Nucleus accumbens (tissue), 56 donors: ENCODE measurements at places on chromosomes 6 and 20.

DNA sequence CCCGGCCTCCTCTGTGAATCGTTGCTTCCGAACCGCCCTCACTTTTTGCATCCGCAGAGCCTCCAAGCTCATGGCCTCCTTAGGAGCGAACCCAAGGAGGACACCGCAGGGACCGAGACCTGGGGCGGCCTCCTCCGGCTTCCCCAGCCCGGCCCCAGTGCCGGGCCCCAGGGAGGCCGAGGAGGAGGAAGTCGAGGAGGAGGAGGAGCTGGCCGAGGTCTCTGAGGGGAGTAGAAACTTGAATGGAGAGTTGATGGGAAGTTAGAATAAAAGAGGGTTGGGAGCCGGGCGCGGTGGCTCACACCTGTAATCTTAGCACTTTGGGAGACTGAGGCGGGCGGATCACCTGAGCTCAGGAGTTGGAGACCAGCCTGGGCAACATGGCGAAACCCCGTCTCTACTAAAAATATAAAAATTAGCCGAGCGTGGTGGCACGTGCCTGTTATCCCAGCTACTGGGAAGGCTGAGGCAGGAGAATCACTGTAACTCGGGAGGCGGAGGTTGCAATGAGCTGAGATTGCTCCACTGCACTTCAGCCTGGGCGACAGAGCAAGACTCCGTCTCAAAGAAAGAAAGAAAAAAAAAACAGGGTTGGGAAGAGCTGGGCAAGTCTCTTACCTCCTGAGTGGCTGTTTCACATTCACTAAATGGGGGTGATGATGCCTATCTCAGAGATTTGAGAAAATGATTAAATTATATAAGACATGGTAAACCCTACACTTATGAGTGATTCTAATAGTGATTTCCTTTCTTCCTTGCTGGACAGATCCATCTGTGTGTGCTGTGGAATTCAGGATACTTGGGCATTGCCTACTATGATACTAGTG, 805 bp downstream of the MSH5 start:
- no peak for DNase-seq

DNA sequence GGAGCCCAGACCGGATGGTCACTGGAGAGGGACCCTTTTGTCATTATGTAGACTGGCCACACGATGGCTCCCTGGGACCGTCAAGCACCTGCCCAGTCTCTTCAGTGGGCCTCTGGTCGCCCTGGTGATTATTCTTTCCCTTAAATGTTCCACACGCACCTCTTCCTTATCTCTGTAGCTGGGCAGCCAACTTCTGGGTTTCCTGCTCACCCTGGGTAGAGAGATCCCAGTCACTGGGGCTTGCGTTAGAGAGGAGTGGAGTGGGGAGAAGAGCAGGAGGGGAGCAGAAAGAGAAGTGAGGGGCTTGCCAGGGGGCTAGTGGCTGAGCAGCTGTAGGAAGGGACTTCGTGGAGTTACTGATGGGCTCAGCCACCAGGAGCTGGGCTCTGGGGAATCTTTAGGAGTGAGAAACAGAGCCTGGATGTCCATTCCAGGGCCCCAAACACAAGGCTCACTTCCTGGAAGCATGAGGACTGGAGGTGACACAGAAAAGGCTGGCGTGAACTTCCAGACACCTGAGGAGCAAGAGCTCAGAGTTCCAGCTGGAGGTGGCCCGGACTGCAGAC, 150.1 kb downstream of the DHX35 start:
- no peak for DNase-seq

DNA sequence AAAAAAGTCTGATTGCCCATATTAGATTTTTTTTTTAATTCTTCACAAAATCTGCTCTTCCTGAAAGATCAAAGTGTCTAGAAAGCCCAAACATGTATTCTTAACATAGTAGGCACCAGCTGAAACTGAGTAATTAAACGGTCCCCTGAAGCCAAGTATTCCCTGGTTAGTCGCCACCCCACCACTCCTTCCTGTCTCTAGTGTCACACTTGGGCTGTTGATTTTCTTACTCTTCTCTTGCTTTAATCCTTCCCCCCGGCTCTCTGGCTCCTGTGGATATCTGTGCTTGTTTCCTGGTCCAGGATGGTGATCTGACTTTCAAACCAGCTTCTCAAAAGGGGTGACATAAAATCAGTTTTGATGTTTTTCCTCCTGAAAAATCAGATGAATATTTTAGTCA, 162.9 kb downstream of the QKI start:
- no peak for DNase-seq

DNA sequence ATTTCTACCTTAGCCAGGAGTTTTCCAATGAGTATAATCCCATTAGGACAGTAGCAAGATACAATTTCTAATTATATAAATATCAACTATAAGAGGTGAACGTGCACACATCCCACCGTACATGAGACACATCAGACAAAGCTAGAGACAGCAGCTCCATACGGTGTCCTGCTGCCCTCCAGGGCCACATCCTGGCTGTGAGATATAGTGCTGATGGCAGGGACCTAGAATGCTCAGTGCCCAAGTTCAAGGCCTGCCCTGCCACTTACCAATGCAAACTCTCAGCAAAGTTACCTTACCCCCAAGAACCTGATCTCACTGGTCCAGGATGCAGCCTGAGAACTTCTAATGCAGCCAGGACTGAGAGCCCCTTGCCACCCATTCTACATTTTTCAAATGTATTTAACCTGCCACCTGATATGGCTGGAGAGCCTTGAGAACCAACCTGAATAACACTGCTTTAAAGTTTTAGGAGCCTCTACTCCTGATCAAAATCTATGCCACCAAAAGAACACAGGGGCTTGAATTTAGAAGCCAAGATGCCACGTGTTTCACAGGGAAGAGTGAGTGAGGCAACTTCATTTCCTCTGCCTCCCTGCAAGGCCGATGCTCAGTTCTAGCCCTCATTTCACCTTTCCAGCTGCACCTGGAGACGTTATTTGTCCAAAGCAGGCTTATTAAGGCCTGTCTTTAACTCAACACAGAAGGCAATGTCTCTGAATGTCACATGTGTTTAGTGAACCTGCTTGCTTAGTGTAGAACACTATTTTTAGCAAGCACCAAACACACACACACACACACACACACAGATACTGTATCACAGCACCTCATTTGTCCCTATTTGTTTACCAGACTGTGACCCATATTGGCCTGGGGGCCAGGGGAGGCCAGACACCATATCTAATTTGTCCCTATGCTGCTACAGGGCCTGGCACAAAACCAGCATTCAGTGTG, 6.1 kb downstream of the NFATC2 start:
- no peak for DNase-seq

DNA sequence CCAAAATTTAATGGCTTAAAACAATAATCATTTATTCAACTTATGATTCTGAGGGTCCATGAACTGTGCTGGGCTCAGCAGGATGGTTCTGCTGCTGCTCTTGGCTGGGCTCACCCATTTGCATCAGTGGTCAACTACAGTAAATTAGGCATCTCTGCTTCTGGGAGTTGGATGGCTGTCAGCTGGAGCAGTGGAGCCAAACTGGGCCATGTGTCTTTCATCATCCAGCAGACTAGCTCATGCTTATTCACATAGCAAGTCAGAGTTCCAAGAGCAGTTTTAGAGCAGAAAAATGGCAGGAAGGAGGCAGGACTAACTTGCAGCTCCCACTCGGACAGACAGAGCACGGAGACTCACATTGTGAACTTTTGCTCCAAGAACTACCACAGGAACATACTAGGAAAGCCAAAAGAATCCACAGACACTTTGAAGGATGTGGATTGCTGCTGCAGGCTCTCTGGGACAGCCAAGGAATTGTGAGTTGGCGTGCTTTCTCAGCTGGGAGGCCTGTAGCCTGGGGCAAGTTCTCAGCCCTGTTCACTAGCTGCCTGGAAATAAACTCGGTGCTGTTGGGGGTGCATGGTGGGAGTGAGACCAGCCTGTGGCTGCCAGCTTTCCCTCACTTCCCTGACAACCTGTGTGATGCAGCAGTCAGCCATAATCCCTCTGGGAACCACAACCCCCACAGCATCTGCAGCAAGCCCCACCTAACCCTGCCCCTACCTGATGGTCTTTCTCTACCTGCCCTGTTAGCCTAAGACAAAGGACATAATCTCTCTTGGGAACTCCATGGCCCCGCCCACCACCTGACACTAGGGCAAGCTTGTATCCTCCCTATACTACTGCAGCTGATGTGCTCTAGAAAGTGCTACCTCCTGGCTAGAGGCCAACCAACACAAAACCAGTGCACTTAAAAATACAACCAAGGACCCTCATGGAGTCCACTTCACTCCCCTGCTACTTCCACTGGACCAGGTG, 129.0 kb downstream of the JPH2 start:
- no peak for DNase-seq

- DNase-seq = no peak
Observed at GRCh38 chr6:11050731-11051130, 6.6 kb upstream of the ELOVL2 start.

GRCh38 chr6:167287513-167288048, 3.5 kb upstream of the UNC93A start:
- no peak for DNase-seq

DNA sequence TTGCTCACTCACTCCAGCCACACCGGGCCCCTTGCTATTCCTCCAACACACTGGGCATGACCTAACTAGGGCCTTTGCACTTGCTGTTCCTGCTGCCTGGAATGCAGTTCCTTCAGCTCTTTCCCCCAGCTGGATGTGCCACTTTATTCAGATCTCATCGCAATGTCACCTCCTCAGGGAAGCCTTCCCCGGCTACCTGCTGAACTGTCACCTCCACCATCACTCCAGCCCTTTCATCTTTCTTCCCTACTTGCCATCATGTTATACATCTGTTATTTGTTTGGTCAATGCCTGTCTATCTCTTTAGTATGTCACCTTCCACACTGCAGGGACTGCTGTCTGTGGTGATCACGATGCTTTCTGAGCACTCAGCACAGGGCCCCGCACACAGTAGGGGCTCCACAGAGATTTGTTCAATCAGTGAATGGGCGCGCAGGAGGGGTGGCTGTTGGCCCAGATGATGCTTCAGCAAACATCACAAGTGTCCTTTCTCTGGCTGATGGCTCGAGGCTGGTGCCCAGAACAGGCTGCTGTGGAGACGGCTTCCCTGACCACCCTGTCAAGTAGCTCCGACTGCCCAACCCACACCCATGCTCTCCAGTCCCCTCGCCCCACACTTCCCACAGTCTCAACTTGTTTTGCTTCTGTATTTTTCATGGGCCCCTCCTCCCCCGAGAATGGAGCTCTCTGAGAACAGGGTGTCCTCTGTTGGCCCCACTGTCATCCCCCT, 31.8 kb downstream of the CEBPB start:
- DNase-seq = no peak

DNA sequence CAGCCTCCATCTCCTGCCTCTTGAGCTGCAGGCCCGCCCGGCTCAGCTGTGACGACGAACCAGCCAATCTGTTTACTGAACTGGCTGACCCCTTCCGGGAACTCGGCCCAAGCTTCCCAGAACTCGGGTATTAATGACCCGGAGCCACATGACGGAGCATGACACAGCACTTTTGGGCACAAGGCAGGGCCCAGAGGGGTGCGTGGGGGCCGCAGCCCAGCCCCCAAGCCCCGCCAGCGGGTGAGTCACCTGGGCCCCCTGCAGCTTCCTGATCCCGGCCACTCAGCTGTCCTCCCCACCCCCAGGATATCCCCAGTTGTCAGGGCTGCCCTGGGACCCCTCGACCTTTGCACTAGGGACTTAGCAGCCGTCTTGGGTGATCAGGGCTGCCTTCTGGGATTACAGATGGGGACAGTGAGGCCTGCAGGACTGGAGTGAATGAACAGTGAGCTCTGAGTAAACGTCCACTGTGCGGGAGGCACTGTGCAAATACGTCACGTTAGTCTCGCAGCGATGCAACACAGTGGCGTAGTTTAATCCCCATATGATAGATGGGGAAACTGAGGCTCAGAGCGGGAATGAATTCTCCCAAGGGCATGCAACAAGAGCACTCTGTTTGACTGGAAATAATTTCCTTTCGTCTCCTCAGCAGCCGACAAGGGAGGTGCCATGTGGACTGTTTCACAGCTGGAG, 102.1 kb downstream of the CEBPB start:
- peak; percentile 78 for DNase-seq

DNA sequence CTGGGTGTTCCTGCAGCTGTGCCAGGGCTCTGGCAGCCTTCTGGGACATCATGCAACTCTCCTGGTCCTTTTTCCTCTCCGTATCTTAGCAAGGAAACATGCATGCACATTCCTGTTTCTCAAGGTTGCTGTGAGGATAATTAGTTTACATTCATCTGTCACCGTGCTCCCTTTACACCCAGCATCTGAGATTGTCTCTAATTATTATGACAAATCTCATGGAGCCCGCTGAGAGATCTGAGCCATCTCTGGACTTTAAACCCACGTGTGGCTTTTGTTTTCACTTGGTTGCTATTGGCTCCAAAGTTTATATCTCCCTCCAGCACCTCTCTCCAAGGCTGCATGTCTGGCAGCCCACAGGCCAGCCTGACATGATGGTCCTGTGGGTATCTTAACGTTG, 167.6 kb downstream of the UNC5CL start:
- DNase-seq = no peak

DNA sequence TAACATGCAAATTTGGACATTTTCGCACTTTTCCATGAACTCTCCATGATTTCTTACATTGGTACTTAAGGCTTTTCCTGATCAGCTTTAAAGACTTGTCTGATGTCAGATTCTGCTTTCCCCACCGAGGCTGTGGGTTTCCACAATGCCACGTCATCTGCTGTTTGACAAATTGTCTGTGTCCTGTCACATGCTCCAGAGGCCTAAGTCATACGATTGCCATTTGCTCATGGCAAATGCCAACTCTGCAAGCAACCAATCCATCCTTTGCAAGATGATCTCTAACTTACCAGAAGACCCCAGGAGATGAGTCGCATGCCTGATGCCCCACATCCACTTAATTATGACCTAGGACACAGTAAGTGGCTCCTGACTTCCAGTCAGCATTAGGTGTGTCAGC, 556.5 kb downstream of the BMP2 start:
- DNase-seq = no peak

GRCh38 chr6:27230758-27231111, 16.8 kb upstream of the PRSS16 start:
- no peak for DNase-seq

GRCh38 chr20:38269040-38269439, 8.5 kb upstream of the KIAA1755 start:
- no peak for DNase-seq

GRCh38 chr6:90105506-90106170, 191.0 kb downstream of the BACH2 start:
- DNase-seq = no peak

DNA sequence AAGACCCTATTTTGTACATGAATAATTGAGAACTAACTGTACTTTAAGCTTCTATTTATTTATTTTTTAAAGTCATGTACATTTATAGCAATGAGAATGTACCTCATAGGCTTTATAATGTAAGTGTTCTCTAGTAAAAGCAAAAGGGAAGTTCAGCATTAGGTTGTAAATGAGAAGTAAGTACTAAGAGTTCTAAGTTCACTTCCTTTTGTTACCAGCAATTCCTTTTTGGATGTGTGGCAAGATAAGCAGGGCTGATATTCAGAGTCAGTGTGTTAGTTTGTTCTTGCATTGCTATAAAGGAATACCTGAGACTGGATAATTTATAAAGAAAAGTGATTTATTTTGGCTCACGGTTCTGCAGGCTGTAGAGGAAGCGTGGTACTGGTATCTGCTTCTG, 54.0 kb upstream of the CCN2 start:
- no peak for DNase-seq

- DNase-seq = no peak
Observed at GRCh38 chr6:82861121-82861520, 204.5 kb downstream of the UBE3D start.

- no peak for DNase-seq
Observed at GRCh38 chr6:157376241-157376640, 4.7 kb upstream of the ZDHHC14 start.
